Ovary (tissue), 10 donors: ENCODE measurements at places on chromosomes 6 and 20. TPM values are rescaled to one million over a fixed set of nuclear protein-coding genes. Genes with fewer than 3 reads are reported as not detected.

DNA sequence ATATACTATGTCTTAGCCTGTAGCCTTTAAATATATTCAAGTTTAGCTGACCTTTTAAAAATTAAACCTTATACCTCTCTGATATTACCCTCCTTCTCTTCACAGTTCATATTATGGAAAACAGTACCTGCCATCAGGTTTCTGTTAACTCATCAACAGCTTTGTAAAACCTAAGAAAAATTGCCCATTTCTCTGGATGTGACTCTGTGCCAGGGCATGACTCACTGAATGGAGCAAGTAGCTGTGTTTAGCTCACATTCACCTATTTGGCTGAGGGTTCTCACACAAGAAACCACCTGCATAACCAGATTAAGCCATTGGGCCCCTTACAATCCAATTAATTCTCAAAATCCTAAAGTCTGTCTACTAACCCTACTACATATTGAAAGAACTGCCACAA is 678.8 kb upstream of the MARCKS start:
- no peak for DNase-seq
- no peaks in the 10 kb centered on the region for H3K27me3 ChIP-seq
- H3K36me3 ChIP-seq: no peaks in the 10 kb centered on the region
- H3K4me3 ChIP-seq: no peak overlapping the region
- no peak overlapping the region for H3K27ac ChIP-seq

DNA sequence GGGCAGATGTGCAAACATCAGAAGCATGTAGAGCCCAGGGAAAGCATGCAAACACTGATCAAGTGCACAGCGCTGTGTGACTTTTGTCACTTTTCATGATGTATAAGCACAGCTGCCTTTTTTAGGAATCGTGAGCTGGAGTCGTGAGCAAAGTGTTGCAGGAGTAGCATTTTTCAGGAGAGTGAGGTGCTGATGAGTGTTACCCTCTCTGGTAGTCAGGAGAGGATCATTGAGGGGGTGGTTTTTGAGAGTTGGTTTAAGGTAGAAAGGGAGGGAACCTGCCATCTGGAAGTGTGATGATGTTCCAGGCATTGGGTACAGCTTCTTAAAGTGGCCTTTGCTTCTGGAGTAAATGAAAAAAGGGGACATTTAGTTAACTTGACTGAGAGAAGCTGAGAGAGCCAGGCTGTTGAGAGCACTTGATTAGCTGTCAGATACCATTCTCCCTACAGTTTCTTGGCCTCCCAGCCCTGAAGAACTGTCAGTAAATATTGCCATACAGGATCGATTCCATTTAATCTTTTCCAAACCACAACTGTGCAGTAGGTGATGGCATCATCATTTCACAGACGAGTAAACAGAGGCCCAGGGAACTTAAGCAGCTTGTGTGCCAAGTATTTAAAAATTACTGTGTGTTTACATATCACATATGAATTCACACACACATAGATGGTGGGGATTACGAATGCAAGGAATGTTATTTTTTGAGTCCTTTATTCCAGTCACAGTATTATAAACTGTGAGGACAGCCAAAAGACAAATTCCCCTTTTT is 28.9 kb downstream of the TPD52L1 start:
- no peaks in the 10 kb centered on the region for H3K36me3 ChIP-seq
- no peak overlapping the region for H3K27ac ChIP-seq
- no peak overlapping the region for H3K4me3 ChIP-seq
- H3K27me3 ChIP-seq: no peaks in the 10 kb centered on the region
- no peaks in the 10 kb centered on the region for H3K4me1 ChIP-seq

- H3K4me1 ChIP-seq: peaks cover 6% of the 10 kb centered on the region
- H3K36me3 ChIP-seq: no peaks in the 10 kb centered on the region
- H3K27me3 ChIP-seq: no peaks in the 10 kb centered on the region
- no peak overlapping the region for H3K27ac ChIP-seq
- DNase-seq: no peak
These were observed 12.7 kb upstream of the SPAG4 start for GRCh38 chr20:35602851-35603495.

DNA sequence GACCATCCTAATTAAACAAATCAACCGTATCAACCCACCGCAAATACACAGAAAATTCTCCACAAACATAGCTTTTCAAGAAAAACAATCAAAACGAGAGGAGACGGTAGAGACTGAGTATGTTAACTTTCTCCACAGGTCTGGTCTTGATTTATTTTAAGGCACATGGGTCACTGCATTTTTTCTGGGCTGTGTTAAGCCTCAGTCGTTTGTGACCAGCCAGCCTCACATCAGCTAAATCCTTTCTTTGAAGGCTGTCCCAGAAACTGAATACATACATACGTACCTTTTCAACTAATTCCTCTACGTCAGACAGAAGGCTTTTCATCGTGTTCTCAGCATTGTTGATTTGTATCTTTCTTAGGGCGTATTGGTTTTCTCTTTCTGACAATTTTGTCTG is 69.4 kb downstream of the LAMA4 start:
- no peak overlapping the region for H3K4me3 ChIP-seq
- DNase-seq: no peak
- no peaks in the 10 kb centered on the region for H3K27me3 ChIP-seq
- no peaks in the 10 kb centered on the region for H3K36me3 ChIP-seq
- H3K4me1 ChIP-seq: peaks cover 4% of the 10 kb centered on the region

DNA sequence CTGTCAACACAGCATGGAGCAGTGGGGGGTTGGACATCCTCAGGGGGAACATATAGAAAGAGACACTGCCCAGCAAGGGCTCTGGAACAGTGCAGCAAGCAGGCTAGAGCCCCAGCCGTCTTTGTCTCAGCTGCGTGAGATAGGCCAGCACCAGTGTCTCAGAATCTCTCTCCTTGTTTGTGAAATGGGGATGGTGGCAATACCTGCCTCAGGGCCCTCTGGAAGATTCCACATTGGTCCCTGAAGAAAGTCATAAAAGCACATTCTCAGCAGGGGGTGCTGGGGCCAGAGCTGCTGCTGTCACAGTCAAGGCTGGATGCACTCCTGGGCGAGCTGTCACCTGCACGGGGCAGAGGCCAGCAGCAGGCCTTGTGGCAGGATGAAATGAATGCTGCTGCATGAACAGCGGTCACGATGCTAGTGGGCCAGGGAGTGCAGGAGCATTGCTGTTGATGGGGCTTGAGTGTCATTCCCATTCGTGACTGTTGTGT is 121.7 kb downstream of the SYCP2 start:
- no peaks in the 10 kb centered on the region for H3K36me3 ChIP-seq
- no peak overlapping the region for H3K4me3 ChIP-seq
- H3K27me3 ChIP-seq: no peaks in the 10 kb centered on the region
- DNase-seq: no peak
- H3K4me1 ChIP-seq: peaks cover 5% of the 10 kb centered on the region
- H3K27ac ChIP-seq: no peak overlapping the region

DNA sequence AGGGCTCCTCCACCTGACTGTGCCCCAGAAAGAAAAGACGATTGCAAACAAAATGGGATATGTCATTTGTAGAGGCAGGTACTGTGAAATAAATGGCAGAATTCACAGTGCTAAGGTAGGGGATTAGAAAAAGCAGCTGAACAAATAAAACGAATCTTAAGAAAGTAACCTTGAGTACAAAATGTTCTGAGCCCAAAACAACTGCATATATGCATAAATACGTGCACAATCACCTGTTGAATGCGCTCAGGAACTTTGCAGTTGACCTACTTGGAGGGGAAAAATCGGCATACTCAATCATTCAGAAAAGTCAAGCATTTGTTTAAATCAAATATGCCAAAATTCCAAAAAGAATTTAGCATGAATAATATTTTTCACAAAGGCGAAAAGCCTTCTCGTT is 772.1 kb upstream of the FLRT3 start:
- no peak overlapping the region for H3K27ac ChIP-seq
- no peaks in the 10 kb centered on the region for H3K36me3 ChIP-seq
- no peak for DNase-seq
- no peaks in the 10 kb centered on the region for H3K4me1 ChIP-seq
- no peak overlapping the region for H3K4me3 ChIP-seq

DNA sequence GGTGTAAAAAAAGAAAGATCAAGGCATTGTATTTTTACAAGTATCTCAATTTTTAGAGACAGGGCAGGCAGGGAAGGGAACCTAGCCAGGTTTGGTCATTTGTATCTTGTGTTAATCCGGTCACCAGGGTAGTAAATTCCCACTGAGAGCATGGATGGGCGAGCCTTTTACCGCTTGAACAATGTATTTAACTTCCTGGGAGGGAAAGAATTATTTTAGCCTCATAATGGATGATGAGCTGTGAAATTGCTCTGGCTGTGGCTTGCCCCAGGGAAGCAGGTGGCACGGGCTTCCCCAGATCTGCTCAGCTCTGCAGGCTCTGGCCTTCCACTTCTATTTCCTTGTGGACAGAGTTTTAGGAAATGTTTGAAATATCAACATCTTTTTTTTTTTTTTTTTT is 72.9 kb downstream of the TOX2 start:
- no peaks in the 10 kb centered on the region for H3K27me3 ChIP-seq
- DNase-seq: no peak
- no peaks in the 10 kb centered on the region for H3K36me3 ChIP-seq
- H3K4me3 ChIP-seq: no peak overlapping the region
- no peak overlapping the region for H3K27ac ChIP-seq
- no peaks in the 10 kb centered on the region for H3K4me1 ChIP-seq

DNA sequence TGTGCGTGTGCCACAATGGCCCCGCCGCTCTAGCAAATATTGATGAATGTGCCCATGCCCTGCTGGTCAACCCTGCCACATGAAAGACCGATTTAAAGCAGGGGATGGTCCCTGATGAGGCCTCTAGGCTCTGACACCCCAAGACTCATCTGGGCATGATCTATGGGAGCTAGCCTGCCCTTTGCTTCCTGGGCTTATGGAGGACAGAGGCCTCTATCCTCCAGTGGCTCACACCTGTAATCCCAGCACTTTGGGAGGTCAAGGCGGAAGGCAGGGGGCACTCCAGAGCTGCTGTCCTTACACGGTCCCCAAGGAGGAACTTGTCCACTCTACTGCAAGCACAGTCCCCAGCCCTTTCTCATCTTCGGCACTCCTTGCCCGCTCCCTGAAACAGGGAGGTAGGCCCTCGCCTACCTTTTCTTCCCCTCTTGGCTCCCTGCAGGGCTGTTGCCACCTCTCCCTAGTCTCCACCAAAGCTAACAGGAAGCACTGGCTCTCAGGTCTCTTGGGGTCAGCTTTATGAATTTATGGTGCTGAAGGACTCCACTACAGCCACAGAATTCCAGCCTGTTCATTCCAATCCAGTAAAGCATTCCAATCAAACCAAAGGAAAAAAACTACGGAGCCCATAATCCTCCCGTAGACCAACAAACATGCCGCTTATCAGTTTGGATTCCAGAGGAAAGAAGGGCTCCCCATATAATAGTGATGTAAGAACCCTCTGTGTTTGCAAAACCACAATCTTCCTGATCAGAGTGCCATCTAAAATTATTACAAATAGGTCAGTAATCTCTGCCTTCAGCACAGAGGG is 48.7 kb upstream of the FOXQ1 start:
- H3K4me3 ChIP-seq: no peak overlapping the region
- no peak overlapping the region for H3K27ac ChIP-seq
- H3K27me3 ChIP-seq: no peaks in the 10 kb centered on the region

- no peak overlapping the region for H3K4me3 ChIP-seq
- H3K27me3 ChIP-seq: no peaks in the 10 kb centered on the region
- H3K27ac ChIP-seq: no peak overlapping the region
- no peaks in the 10 kb centered on the region for H3K4me1 ChIP-seq
- H3K36me3 ChIP-seq: no peaks in the 10 kb centered on the region
- no peak for DNase-seq
These were observed 538.7 kb upstream of the POU3F2 start for GRCh38 chr6:98295515-98296175.

DNA sequence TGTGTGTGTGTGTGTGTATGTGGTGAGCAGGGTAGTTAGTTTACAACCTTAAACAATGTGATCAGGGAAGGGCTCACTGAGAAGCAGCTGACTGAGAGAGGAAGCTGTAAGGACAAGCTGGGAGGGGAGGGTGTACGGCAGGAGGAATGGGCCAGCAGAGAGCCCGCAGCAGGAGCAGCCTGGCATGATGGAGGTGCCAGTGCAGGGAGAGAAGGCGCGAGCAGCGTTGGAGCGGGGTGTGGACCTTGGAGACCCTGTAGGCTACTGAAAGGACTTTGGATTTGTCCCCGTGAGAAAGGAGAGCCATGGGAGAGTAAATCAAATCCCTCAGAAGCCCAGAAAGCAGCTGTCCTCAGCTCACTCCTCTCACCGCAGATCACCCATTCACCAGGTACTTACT is 18.5 kb downstream of the FAM209B start:
- no peak for DNase-seq
- peaks cover 2% of the 10 kb centered on the region for H3K4me1 ChIP-seq

DNA sequence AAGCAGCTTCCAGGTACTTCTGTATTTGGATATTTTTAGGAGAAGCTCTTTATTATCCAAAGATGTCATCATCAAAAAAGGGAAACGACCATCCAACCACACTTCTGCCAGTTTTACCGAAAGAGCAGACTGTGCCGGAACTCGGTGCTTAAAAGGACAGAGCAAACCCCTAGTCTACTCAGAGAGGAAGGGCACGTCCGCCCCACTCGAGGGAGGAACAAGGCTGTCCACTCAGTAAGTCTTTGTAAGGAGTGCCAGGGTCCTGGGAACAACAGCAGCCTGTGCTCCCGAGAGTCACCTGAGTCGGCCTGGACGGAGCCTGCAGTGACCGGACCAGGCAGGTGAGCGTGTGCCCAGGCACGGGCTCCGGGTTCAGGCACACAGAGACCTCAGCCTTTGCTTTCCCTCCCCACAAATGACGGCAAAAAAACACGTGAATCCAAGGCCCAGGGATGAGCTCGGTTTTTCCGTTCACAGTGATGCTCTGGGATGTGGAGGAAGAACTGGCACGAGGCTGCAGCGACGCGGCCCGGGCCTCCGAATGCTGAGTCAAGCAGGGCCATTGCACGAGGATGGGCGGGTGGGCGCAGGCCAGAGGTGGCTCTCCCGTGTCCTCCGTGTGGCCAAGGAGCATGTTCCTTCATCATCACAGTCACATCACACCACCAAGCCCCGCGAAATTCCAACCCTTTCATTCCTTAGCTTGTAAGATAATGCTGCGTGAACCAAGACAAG is 17.4 kb upstream of the SLCO4A1 start:
- H3K36me3 ChIP-seq: no peaks in the 10 kb centered on the region
- H3K4me3 ChIP-seq: no peak overlapping the region
- peaks cover 13% of the 10 kb centered on the region for H3K4me1 ChIP-seq
- peak overlapping the region; percentile 91 for H3K27ac ChIP-seq
- DNase-seq: no peak

GRCh38 chr6:34057790-34058189 is 88.1 kb downstream of the GRM4 start:
- no peak overlapping the region for H3K27ac ChIP-seq
- DNase-seq: no peak
- no peaks in the 10 kb centered on the region for H3K27me3 ChIP-seq
- H3K36me3 ChIP-seq: no peaks in the 10 kb centered on the region

Gene SFTA2
- not detected for total RNA-seq

Gene BTNL2
- not detected for total RNA-seq

Gene TPD52L1
- 39.5 TPM for total RNA-seq

Gene ECT2L
- total RNA-seq: 0.08 TPM

Gene SLC22A16
- total RNA-seq: 3.6 TPM
